ENCODE measurements at places on chromosomes 2 and 18. TPM values are rescaled to one million over a fixed set of nuclear protein-coding genes. Genes with fewer than 3 reads are reported as not detected.

- no peak for DNase-seq
Measured at GRCh38 chr2:239965318-239965717, 59.8 kb downstream of the NDUFA10 start.

- DNase-seq, result peak; percentile 59
Measured at GRCh38 chr18:13185675-13186198, 32.8 kb upstream of the LDLRAD4 start.

GRCh38 chr2:231187736-231188505 is 10.5 kb upstream of the ARMC9 start:
- DNase-seq, result peak; percentile 66

GRCh38 chr2:224925810-224926100 is 116.5 kb downstream of the DOCK10 start:
- DNase-seq, result no peak

- no peak for DNase-seq
Measured at GRCh38 chr2:172877826-172878225, 142.2 kb downstream of the RAPGEF4 start.

The LOXHD1 gene
- total RNA-seq, result 0.15 TPM
